ENCODE measurements at places on chromosomes 13 and 19.

- DNase-seq, result peak; percentile 51
Observed at GRCh38 chr19:7852851-7853769, 21.1 kb downstream of the PRR36 start.

DNA sequence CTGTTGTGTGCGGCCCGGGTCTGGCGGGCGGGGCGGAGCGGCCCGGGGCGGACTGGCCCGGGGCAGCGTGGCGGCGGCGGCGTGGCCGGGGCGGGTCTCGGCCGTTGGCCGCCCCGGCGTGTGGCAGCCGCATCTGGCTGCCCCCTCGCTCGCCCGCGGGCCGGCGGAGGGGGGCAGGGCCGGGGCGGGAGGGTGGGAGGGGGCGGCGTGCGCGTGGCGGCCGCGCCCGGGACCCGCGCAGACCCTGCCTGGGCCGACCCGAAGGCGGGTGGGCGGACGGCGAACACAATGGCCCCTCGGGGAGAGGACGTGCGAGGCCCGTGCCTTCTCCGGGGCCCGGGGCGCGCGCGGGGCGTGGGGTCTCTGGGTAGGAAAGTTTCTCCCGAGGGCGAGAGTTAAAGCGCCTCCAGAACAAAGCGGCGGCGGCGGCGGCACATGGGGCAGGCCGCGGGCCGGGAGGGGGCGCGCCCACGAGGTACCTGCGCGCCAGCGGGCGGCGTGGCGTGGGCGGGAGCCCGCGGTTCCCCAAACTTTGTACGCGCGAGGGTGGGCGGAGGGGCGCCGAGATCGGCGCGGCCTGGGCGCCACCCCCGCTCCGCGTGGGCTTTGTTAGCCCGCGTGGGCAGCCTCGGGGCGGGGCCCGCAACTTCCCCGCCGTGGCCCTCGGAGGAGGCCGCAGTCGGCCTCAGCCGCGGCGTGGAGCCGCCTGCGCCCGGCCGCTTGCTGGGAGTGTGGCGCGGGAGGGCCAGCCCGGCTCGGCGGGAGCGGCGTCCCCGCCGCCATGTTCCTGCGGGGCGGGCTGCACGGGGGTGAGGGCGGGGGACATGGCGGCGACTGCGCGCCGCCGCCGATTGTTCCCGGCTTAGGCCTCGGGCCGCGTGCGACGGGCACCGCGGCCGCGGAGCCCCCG is 764 bp downstream of the MIR17HG start:
- DNase-seq, result peak; percentile 58

GRCh38 chr19:54875506-54875905 is 1.5 kb downstream of the FCAR start:
- no peak for DNase-seq

- DNase-seq, result no peak
Observed at GRCh38 chr13:51738226-51738905, 65.6 kb downstream of the DHRS12 start.

DNA sequence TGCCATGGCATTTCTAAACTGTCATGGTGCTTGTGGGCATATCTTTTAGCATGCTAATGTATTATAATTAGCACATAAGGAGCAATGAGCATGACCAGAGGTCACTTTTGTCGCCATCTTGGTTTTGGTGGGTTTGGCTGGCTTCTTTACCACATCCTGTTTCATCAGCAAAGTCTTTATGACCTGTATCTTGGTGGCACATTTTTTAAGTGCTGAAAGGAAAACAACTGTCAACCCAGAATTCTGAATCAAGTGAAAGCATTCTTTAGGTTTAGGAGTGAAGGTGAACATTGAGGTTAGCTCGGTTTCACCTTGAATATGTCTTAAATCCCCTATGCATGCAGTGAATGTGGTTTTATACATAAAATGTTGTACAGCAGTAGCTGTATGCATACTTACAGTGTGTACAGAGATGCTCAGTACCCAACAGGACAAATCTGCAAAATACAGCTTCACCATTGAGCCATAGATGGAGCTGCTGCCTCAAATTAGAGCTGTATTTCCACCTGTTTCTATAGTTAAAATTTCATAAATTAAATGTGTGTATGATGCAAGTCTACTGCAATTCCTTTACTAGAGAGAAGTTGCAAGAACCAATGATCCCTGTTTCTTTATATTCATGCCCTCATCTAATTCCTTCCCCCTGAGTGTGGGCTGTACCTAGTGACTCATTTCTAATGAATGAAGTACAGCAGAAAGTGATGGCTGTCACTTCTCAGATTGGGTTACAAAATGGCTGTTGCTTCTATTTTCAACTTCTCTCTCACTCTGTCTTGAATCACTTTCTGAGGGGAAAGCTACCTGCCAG is 25.2 kb upstream of the IGSF23 start:
- no peak for DNase-seq

DNA sequence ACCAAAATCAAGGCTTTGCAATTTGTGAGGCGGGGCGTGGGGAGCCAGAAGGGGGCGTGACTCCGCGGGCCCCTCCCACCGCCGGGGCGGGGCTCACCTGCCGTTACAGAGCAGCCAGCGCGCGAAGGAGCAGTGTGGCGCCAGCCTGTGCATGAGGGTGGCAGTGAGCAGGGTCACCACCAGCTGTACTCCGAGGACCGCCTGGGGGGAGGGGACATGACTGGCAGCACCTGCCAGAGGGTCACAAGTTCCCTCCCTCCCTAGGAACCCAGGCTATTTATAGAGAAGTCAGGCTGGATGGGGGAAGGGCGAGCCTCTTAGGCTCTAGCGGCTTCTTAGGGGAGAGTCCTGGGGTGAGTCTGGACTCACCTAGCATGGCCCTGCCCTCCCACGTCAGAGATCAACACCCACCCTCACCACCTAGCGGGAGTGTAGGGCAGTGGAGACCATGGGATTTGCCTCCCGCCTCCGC is 3.6 kb downstream of the TMEM161A start:
- DNase-seq, result peak; percentile 31

GRCh38 chr13:99854366-99854765 is 117.2 kb downstream of the ZIC5 start:
- DNase-seq, result no peak

- no peak for DNase-seq
Observed at GRCh38 chr13:76222511-76222910, 586.4 kb downstream of the LMO7 start.

DNA sequence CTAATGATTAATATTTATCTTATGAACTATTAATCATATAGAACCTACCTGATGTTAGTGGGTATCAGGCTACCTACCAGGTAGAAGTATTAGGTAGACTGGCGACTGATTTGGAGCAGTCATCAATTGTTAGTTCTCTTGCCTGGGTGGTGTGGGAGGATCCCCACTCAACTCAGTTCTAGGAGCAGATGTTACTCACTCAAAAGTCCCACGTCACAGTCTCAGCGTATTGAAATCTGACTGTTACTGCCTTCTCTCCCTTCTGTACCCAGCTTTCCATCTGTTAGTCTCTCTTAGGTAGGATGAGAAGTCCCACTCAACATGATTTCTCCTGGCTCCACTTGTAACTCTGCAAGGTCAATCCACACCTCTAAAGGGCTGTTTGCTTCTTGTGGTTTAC is 102.7 kb downstream of the OLFM4 start:
- no peak for DNase-seq

DNA sequence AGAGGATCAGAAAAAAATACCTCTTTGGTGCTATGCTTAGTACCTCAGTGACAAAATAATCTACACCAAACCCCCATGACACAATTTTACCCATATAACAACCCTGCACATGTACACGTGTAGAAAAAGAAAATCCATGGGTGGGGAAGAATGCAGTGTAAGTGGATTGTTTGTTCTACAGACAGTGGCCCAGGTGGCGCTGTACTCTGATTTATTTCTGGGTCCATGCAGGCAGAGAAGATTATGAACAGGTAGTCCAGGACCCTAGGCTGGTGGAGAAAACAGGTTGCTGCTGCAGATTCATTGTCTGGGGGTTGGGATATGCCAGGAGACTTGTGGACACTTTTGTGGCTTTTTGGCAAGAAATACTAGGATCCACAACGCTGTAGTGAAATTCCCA is 9.1 kb downstream of the ZNF100 start:
- no peak for DNase-seq

DNA sequence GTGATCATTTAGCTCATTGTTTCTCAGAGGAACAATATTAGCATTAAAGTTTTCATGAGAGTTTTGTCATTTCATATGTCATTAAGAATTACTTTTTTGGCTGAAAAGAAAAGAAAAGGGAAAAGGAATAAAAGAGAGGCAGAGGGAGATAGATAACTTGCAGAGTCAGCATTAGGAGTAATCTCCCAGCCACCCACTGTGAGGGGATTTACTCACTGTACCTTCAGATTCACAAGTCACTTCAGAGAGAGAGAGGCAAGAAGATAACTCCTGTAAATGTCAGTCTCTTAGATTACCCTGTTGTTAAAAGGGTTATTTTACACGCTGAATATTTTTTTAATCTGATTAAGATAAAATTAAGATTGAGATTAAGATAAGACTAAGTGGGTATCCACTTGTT is 125.2 kb downstream of the POU4F1 start:
- DNase-seq, result no peak

- no peak for DNase-seq
Observed at GRCh38 chr19:3503036-3503572, 2.6 kb upstream of the DOHH start.

DNA sequence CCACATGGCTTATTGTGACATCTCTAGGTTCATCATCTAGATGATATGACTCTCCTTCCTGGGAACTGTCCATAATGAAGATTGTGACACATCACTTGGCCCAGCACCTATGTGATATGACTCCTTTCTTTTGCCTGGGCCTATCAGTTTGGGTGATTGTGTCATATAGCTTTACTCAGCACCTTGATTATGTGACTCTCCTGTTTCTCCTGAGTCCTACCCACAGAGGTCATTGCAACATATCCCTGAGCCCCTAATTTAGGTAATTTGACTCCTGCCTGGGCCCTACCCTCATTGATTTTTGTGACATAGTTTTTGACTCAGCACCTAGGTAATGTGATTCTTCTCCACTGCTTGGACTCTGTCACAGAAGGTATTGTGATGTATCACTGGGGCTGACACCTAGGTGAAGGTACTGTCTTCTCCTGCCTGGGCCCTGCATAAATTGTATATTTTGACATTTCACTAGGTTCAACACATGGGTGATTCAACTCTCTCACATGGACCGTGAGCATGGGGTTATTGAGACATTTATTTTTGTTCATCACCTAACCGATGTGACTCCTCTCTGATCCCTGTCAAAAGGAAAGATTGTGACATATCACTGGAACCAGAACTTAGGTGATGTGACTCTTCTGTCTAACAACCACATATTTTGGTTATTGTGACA is 26.2 kb upstream of the ZNF254 start:
- DNase-seq, result no peak

GRCh38 chr19:45901432-45901911 is 941 bp downstream of the MYPOP start:
- no peak for DNase-seq

- no peak for DNase-seq
Observed at GRCh38 chr19:4577020-4577782, 17.7 kb upstream of the SEMA6B start.

GRCh38 chr19:31114585-31114984 is 234.7 kb downstream of the TSHZ3 start:
- DNase-seq, result no peak

- DNase-seq, result no peak
Observed at GRCh38 chr13:30647420-30647819, 29.7 kb downstream of the USPL1 start.

DNA sequence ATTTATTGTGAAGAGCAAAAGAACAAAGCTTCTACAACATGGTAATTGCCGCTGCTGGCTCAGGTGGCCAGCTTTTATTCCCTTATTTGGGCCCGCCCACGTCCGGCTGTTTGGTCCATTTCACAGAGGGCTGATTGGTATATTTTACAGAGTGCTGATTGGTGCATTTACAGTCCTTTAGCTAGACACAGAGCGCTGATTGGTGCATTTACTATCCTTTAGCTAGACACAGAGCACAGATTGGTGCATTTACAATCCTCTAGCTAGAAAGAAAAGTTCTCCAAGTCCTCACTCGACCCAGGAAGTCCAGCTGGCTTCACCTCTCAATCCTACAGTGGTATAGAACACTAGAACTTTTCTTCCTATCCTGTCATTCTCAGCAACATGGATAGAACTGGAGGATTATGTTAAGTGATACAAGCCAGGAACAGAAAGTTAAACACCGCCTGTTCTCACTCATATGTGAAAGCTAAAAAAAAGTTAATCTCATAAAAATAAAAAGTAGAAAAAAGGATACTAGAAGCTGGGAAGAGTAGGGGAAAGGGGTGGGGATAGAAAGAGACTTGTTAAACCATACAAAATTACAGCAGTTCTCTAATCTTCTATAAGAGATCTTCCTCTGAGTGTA is 33.6 kb upstream of the FARP1 start:
- no peak for DNase-seq

DNA sequence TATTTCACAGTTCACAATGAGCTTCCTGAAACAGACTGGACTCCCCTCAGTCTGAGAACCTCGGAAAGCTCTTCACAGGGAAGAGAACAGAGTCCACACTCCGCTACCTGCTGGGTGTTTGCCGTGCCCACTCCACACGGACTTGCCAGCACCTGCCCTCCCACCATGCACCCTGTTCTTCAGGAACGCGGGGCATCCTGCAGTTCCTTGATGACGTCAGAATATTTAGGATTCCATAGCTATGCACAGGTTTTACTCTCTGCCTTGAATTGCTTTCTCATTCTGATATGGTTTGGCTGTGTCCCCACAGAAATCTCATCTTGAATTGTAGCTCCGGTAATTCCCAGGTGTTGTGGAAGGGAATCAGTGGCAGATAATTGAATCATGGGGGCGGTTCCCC is 74.4 kb upstream of the FARP1 start:
- no peak for DNase-seq

GRCh38 chr13:27367570-27367969 is 56.8 kb upstream of the GTF3A start:
- no peak for DNase-seq

- no peak for DNase-seq
Observed at GRCh38 chr13:44132710-44133109, 240.9 kb upstream of the SERP2 start.

- peak; percentile 84 for DNase-seq
Observed at GRCh38 chr19:44753932-44754749, 5.6 kb downstream of the BCL3 start.

- no peak for DNase-seq
Observed at GRCh38 chr19:41694831-41695635, 7.0 kb upstream of the CEACAM7 start.

GRCh38 chr13:109593230-109593629 is 193.2 kb downstream of the IRS2 start:
- DNase-seq, result no peak

GRCh38 chr13:99656844-99657381 is 155.6 kb downstream of the TM9SF2 start:
- DNase-seq, result no peak

DNA sequence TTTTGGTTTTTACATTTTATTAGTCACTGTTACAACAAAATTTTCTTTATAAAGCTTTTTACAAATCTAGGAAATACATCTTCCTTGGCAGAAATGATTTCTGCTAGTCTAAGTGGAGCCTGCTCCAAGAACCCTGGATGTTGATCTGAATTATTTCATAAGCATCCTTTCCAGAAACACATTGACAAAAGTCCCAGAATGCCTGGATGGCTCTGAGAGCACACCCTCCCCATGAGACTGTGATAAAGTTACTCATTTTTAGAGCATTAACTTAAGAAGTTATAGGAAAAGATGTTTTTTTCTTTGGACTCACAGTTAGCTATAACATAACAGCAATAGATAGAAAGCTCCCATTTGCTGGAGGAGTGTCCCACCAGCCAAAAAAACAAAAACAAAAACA is 559.6 kb upstream of the SPRY2 start:
- no peak for DNase-seq

Data from activated CD4-positive, alpha-beta T cell treated with anti-CD3 and anti-CD28 coated beads for 24 hours (primary cell).